H1 (cell line): ENCODE measurements at places on chromosomes 5 and 9. TPM values are rescaled to one million over a fixed set of nuclear protein-coding genes. Genes with fewer than 3 reads are reported as not detected.

GRCh38 chr9:127919253-127919815 is 2.5 kb upstream of the ST6GALNAC4 start:
- H3K27me3 ChIP-seq: peaks cover 7% of the 10 kb centered on the region; the same call in 1 of the 2 replicates
- H3K4me1 ChIP-seq: peaks cover 8% of the 10 kb centered on the region
- no peak overlapping the region for H3K4me3 ChIP-seq
- no peak for DNase-seq
- no peak overlapping the region for H3K27ac ChIP-seq
- H3K36me3 ChIP-seq: no peaks in the 10 kb centered on the region

DNA sequence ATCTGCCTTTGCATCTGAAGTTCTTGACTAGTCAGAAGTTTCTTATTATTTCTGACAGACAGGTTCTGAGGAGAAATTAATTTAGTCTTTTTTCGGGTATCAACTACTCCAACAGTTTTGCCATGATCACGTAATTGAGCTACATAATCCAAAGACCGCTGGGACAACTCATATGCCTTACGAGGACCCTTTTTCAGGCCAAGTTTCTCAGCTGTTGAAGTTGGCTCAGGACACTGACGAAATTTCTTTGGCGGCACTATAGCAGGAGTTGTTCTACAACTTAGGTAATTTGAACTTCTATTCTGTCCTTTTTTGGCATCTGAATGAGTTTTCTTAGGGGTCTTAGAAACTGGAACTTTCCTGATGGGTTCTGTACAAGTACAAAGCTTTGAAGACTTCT is 27.2 kb downstream of the SETX start:
- no peaks in the 10 kb centered on the region for H3K27me3 ChIP-seq
- H3K36me3 ChIP-seq: peaks cover 76% of the 10 kb centered on the region
- no peak overlapping the region for H3K27ac ChIP-seq
- no peak for DNase-seq
- H3K4me1 ChIP-seq: no peaks in the 10 kb centered on the region

DNA sequence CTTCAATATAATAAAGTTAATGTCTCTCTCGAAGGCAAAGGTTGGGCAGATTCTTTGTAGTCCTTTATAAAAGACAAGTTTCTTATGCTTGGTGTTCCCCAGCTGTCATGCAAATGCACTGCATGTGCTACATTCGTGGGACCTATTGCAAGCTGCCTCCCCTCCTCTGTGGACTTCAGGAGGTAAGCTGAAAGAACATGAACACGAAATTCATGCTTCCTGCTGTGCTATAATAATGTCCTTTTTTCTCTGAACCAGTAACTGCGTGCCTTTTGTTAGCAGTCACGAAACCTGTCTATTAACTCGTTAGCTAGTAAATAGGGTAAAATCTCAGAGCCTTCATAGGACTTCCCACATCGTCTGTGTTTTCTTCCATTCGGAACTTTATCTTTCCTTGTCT is 363.5 kb downstream of the CDH9 start:
- no peak for DNase-seq
- no peak overlapping the region for H3K27ac ChIP-seq
- H3K4me3 ChIP-seq: no peak overlapping the region
- H3K27me3 ChIP-seq: no peaks in the 10 kb centered on the region
- no peaks in the 10 kb centered on the region for H3K36me3 ChIP-seq
- no peaks in the 10 kb centered on the region for H3K4me1 ChIP-seq

Gene PCDHA1
- total RNA-seq: 0.50 and 0.52 TPM in 2 replicates

DNA sequence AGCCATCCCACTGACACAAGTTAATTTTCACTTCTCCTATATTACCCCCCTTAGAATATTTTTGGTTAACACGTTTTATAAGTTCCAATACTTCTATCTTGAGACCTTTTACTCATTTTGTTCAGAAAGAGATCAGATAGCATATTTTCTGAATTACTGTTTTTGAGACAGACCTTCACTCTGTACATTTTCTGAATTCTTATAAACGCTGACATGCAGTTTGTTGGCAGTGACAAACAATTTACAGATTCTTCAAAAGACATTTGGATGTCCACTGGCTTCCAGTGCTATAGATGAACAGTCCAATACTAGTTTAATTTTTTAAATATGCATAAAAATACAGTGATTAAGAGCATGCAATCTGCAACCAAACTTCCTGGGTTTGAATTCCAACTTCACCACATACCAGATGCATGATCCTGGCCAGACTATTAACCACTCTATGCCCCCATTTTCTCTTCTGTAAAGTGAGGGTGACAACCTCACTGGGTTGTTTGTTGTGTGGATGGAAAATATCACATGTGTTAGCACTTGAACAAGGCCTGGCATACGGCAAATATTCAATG is 142.1 kb downstream of the AGTPBP1 start:
- no peaks in the 10 kb centered on the region for H3K27me3 ChIP-seq
- H3K36me3 ChIP-seq: no peaks in the 10 kb centered on the region
- H3K4me1 ChIP-seq: peaks cover 9% of the 10 kb centered on the region
- H3K4me3 ChIP-seq: no peak overlapping the region
- DNase-seq: no peak

Gene CD14
- total RNA-seq: 0.48 TPM in 1 of 2 replicates, not detected in the other

GRCh38 chr9:112072721-112073638 is 102.1 kb downstream of the SUSD1 start:
- H3K27me3 ChIP-seq: no peaks in the 10 kb centered on the region
- no peaks in the 10 kb centered on the region for H3K4me1 ChIP-seq
- H3K36me3 ChIP-seq: no peaks in the 10 kb centered on the region
- no peak for DNase-seq
- H3K27ac ChIP-seq: no peak overlapping the region

GRCh38 chr9:92714787-92715487 is 45.0 kb upstream of the IPPK start:
- no peaks in the 10 kb centered on the region for H3K27me3 ChIP-seq
- H3K36me3 ChIP-seq: peaks cover 22% of the 10 kb centered on the region
- no peak overlapping the region for H3K4me3 ChIP-seq
- no peak for DNase-seq
- no peaks in the 10 kb centered on the region for H3K4me1 ChIP-seq
- no peak overlapping the region for H3K27ac ChIP-seq

Gene TPPP
- 0.65 and 0.93 TPM in 2 replicates for total RNA-seq

GRCh38 chr9:88537761-88538091 is 2.7 kb downstream of the NXNL2 start:
- no peak overlapping the region for H3K4me3 ChIP-seq
- peaks cover 15% of the 10 kb centered on the region; the same call in 1 of the 2 replicates for H3K27me3 ChIP-seq
- no peak for DNase-seq
- H3K27ac ChIP-seq: no peak overlapping the region
- H3K4me1 ChIP-seq: no peaks in the 10 kb centered on the region
- H3K36me3 ChIP-seq: no peaks in the 10 kb centered on the region

DNA sequence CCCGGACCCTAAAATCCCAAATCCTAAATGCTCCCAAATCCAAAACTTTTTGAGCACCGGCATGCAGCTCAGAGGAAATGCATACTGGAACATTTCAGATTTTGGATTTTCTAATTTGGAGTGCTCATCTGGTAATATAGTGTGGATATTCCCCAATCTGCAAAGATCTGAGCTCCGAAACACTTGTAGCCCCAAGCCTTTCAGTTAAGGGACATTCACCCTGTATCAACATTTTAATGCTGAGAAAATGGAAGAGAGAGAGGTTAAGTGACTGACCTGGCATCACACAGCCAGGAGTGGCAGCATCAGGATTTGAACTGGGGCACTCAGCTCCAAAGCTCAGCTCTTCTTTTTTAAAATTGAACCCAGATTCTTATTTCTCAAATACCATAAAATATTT is 30.7 kb downstream of the QRFP start:
- no peak for DNase-seq
- H3K4me1 ChIP-seq: no peaks in the 10 kb centered on the region
- no peaks in the 10 kb centered on the region for H3K27me3 ChIP-seq
- peaks cover 5% of the 10 kb centered on the region; the same call in 1 of the 2 replicates for H3K36me3 ChIP-seq
- no peak overlapping the region for H3K27ac ChIP-seq

Gene ZDHHC11B
- total RNA-seq: 1.9 and 2.5 TPM in 2 replicates

Gene PCDHB6
- total RNA-seq: 0.17 and 0.28 TPM in 2 replicates

DNA sequence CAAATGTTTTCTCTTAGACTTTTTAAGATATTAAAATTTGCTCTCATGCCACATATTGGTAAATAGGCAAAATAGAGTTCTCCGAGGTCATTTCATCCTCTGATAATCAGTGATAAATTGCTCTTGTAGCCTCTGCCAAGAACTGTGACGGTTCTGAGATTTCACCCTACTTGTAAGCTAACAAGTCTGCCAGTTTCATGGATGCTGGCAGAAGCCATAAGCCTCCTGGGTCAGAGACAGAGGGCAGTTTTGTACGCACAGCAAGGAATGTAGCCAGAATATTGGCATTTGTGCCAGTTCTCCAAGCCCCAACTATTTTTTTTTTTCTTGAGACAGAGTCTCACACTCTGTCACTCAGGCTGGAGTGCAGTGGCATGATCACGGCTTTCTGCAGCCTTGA is 945.0 kb upstream of the WWC1 start:
- no peak overlapping the region for H3K4me3 ChIP-seq
- H3K27me3 ChIP-seq: no peaks in the 10 kb centered on the region
- no peaks in the 10 kb centered on the region for H3K36me3 ChIP-seq

DNA sequence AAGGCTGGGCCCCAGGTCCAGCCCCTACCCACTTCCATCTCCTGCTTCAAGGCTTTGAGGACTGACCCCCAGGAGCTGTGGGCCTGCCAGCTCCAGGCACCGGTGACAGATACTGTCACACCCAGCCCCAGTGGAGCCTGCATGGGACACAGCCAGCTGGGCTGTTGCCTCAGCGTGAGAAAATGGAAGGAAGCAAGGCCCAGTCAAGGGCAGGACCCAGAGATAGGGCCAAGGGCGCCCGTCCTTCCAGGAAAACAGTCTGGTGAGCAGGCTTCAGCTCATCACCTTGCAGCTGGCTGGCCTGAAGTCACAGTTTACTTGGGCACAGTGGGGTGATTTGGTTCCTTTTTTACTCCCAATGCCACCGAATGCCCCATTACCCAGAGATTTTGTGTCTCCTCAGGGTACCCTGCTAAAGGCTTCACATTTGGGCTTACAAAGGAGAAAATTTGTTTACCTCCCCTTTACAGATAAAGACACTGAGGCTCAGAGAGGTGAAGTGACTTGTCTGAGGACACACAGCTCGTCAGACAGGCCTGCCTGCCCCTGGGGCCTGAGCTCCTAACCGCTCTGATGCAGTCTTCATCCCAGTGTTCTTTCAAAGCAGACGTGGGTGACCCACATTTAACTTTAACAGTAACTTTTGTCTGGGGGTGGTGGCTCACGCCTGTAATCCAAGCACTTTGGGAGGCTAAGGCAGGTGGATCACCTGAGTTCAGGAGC is 21.5 kb upstream of the WDR38 start:
- no peak overlapping the region for H3K27ac ChIP-seq
- no peaks in the 10 kb centered on the region for H3K4me1 ChIP-seq
- H3K36me3 ChIP-seq: no peaks in the 10 kb centered on the region

DNA sequence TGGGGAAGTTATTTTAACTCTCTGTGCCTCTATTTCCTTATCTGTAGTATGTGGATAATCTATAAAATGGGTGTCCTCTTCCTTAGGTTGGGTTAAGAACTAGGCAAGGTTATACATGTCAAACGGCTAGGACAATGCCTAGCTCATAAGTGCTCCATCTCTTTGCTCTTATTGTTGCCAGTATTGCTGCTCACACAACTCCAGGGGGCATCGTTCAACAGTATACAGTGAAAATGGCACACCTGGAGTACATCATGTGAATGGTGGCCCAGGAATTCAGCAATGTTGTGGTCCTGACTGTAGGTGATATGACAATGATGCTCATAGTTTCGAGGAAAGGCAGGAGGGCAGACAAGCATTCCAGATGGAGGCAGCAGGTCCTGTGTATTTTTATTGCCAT is 30.1 kb downstream of the SLIT3 start:
- H3K4me3 ChIP-seq: no peak overlapping the region
- no peak overlapping the region for H3K27ac ChIP-seq
- H3K27me3 ChIP-seq: no peaks in the 10 kb centered on the region

DNA sequence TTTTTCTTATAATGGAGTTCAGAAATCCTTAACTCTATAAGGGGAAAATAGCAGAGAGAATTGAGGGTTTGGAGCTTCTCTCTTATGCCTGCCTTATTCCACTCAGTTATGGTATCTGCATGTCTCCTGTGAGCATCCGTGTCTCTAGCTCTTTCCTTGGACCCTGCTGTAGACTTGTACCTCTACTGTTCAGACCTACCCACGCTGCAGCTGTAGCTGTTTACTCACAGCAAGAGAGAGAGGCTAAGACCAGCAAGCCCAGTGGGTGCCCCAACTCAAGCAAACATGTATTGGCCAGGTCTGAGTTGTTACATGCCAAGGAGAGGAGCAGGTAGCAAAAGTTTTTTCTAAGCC is 7.1 kb upstream of the PCSK1 start:
- no peaks in the 10 kb centered on the region for H3K4me1 ChIP-seq
- no peaks in the 10 kb centered on the region for H3K36me3 ChIP-seq
- H3K4me3 ChIP-seq: no peak overlapping the region

GRCh38 chr5:132224716-132225115 is 2.9 kb downstream of the P4HA2 start:
- no peak overlapping the region for H3K4me3 ChIP-seq
- DNase-seq: no peak
- no peaks in the 10 kb centered on the region for H3K36me3 ChIP-seq
- H3K27me3 ChIP-seq: peaks cover 19% of the 10 kb centered on the region
- no peak overlapping the region for H3K27ac ChIP-seq
- peaks cover 5% of the 10 kb centered on the region; the same call in 1 of the 2 replicates for H3K4me1 ChIP-seq

Gene GABBR2
- 1.2 and 1.5 TPM in 2 replicates for total RNA-seq

Gene TERT
- total RNA-seq: 21.0 and 23.1 TPM in 2 replicates

DNA sequence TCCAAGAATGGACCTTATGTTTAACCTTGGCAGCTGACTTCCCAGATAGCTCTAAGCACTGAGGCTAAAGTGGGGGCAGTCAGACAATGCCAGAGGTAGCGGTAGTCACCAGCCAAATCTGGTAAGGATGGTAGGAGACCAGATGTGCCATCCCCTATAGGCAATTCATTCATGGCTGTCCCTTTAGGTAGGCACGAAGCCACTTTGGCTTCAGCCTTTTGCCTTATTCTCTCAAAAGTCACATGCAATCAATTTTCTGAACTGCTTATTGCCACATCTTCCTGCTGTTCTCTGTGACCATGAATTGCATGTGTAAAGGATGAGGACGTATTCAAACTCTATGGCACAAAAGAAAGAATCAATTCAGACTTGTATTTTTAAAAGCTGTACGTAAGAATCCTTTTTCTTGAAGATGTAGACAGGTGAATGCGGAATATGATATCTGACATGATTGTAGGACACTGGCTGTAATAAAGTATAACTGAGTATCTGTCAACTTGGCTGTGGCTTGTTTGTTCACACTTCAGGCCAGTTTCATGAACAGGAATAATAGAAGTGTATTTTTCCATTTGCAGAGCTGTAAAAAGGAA is 611.7 kb downstream of the NR2F1-AS1 start:
- no peak for DNase-seq
- no peak overlapping the region for H3K27ac ChIP-seq
- H3K4me1 ChIP-seq: no peaks in the 10 kb centered on the region
- no peak overlapping the region for H3K4me3 ChIP-seq

Gene LCP2
- total RNA-seq: 0.26 and 0.42 TPM in 2 replicates

DNA sequence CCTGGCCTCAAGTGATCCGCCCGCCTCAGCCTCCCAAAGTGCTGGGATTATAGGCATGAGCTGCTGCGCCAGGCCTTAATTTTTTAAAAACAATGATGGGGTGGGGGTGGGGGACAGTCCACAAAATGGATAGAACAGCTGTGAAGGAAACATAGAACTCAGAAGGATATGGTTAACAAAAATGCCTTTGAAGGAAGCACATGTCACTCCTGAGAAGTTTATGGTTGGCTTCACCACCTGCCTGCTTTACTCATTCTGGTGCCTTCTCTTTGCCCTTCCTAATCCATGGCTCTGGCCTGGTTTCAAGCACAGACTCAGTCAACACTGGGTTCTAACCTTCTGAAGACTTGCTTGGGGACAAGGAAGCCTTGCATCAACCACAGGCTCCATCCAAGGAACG is 10.3 kb downstream of the BAG1 start:
- peaks cover 36% of the 10 kb centered on the region for H3K36me3 ChIP-seq
- H3K27me3 ChIP-seq: no peaks in the 10 kb centered on the region
- H3K27ac ChIP-seq: no peak overlapping the region
- no peak for DNase-seq
